Hematopoietic multipotent progenitor cell treated with erythropoietin and hydrocortisone succinate and interleukin-3 and kit ligand, for 17 days (in vitro differentiated cells): ENCODE measurements at places on chromosomes 7 and 10.

GRCh38 chr10:70494966-70495365 lies 16.4 kb downstream of the PALD1 start:
- no peak for DNase-seq

DNA sequence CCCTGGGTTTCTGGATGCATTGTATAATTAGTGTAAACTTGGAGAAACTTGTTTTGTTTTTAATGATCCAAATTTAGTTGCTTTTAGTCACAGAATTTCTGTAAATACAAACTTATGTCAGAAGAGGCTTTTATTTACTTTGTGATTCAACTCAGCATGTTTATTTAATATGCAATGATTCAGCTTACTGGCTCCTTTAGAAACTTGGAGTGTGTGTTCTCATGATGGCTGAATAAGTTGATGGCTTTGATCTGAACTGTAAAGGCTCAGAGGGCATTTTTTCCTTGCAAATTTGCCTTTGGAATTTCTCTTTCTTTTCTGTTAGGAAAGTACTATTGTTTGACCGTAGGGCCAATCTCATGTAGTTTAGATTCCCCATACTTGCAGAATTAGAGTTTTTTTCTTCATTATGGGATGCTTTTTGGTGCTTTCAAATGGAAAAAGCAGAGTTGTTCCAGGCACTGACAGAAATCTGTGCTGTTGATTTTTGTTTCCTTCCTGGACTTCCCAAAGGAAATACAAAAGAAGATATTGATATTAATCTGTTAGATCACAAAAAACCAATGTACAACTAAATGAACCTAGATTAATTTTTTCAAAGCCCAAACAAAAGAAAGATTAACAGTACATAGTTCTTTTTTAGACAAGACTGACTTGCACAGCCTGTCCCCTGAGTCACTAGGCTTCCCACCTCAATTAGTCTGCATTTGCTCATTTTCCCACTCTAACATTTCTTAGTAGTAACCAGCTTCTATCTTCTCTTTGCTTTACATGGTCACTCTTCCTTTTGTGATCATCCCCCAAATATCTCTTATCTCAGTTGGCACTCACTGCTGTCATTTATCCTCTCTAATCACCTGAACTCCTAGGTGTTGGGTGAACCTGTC lies 96.8 kb upstream of the AGR3 start:
- no peak for DNase-seq

DNA sequence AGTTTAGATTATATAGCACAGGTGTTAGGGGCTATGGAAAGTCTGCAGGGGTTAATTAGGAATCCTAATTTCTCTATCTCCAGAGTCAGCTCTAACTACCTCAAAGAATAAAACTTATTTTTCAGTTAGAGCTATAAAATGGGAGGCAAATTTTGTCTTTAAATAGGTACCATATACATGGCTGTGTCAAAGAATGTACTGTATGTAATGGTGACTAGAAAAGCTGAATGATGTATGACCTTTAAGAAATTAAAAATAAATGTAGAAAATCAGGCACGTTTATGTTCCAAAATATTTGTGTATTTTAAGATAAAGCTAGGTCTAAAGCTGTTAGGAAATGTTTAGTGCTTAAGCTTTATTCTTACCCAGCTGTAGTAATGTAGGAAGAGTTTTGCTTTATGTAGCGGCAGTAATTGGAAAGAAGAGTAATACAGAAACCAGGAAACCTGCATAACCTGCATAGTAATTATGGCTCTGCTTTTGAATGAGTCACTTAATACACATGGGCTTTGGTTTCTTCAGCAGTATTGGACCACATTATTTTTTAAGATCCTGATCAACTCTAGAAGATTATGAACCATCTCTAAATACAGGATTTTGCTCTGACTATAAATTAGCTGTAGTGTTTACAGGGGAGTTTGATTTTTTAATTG lies 85.0 kb downstream of the KMT2E start:
- DNase-seq = no peak

DNA sequence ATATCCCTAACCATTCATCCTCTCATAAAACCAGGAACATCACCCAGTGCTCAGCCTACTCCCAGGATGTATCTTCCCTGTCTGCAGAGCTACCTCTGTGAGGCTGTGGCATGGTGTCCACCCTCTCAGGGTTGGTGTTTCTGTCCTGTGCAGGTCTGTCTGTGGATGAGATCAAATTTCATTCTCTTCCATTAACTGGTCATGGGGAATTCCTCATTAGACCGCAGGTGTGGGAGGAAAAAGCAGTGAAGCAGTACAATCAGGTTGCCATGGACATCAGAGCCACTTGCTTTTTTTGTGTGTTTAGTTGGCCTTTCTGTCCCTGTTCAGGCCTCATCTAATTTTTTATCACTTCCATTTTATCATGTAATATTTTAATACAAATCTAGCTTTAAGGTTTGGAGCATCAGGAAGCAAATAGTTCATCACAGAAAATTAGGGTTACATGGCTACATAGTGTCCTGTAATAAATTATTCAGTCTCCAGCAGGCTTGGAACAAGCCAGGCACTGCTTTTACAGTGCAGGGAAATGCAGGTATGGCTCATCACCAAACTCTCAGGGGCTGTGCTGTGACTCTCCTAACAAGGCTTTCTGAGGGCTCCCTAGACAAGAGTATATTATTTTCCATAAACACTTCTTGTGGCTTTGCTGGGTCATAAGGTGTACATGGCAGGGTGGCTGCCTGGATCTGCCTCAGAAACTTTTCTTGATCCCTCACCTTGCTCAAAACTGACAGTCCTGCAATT lies 594.9 kb upstream of the IGFBP3 start:
- DNase-seq = no peak

DNA sequence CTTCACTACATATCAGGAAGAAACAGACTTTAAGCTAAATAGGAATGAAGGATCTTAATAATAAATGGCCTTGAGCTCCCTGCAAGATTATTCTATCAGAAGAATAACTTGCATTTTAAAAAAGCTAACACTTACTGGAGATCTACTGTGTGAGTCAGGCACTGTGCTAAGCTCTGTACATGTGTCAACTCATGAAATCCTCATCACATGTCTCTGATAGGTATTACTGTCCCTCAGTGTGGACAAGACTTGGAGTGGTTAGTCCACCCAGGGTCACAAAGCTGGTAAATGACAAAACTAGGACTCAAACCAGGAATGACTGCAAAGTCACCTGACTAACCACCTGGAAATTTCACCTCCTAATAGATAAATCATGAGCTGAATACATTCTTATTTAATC lies 57.1 kb upstream of the KCTD7 start:
- DNase-seq = no peak

DNA sequence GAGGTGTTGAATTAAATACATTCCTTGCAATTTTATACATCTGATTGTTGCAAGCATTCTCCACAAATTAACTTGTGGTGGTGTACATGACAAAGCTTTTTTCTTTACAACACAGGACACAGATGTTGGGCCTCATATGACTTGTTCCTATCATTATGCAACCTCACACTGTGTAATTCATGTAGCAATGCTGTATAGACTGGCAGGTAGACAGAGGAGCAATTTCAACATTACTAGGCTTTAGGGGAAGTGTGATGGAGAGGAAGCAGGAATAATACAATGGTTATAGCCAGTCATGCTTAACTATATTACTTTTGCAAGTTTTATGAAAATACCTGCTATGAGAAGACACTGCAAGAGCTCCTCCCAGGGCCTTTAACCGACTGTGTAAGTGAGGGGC lies 832.1 kb downstream of the CNTNAP2 start:
- no peak for DNase-seq

DNA sequence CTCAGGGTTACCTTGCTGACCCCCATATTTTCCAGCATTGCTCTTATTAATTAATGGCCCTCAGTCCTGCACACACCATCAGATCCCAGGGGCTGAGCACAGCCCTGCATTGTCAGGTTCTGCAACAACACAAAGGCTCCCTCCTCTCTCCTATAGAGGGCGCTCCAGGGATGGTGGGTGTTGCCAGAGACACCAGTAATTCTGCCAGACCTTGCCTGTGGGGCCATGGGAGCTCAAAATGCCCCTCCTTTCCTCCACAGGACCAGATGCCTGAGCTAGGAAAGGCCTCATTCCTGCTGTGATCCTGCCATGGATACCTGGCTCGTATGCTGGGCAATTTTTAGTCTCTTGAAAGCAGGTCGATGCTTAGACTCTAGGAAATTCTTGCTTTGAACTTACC lies 42.8 kb upstream of the PRSS58 start:
- no peak for DNase-seq

DNA sequence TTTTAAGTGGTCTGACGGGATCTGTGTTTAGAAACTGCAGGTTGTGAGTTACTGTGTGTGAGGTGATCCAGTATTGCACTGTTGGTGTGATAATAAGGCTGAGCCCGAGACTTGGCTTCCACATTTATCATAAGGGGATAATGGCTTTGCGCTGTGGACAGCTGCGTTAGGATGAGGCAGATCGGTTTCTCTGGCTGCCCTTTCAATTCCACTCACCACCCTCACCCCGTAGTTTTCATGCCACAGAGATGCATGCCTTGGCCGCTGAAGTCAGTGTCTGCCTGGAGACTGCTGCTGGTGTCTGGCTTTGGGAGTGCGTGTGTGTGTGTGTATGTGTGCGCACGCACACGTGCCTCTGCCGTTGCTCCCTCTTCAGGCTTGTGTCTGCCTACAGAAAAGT lies 273.0 kb downstream of the CCDC3 start:
- no peak for DNase-seq

- no peak for DNase-seq
These were observed 49.4 kb downstream of the CAV1 start for GRCh38 chr7:116574025-116574822.
